ENCODE measurements at places on chromosomes 1 and 21. TPM values are rescaled to one million over a fixed set of nuclear protein-coding genes. Genes with fewer than 3 reads are reported as not detected.

DNA sequence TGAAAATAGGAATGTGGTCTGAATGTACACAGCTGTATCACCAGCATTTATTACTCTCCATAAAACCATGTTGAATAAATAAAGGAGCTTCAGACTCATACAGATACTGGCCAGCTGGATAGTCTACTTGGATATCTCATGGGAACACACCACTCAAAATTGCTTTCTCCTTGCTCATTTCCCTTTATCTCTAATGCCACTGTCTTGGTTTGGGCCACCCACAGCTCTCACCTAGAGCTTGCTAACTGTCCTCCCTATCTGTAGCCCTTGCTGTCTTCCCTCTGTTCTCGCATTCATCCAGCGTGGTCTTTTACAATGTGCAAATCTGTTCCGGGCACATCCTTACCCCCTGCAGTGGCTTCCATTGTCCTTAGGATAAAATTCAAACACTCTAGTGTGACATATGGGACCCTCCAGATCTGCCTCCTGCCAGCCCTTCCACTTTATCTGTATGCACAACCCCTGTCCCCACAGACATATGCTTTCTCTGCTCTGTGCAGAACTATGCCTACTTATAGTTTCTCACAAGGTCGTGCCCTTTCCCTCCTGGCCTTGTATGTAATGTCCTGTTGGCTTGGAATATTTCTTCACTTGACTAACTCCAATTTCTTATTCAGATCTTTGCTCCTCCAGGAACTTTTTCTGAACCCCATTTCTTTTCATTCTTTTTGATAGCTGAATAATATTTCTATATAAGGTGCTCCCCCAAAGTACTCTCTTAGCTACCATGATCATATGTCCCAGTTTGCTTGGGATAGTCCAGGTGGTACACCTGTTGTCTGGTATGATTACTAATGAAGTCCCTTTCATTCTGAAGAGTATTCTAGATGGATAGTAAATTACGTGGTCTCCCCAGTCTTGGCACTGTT, 2.9 kb downstream of the FLVCR1 start:
- peak; percentile 2 for DNase-seq
- peaks cover 20% of the 10 kb centered on the region for H3K4me1 ChIP-seq
- no peak overlapping the region for H3K27ac ChIP-seq
- no peaks in the 10 kb centered on the region for H3K36me3 ChIP-seq
- H3K27me3 ChIP-seq: no peaks in the 10 kb centered on the region

GRCh38 chr1:185439727-185440415, 122.8 kb upstream of the IVNS1ABP start:
- H3K4me3 ChIP-seq: no peak overlapping the region
- H3K36me3 ChIP-seq: no peaks in the 10 kb centered on the region
- peaks cover 17% of the 10 kb centered on the region for H3K4me1 ChIP-seq

DNA sequence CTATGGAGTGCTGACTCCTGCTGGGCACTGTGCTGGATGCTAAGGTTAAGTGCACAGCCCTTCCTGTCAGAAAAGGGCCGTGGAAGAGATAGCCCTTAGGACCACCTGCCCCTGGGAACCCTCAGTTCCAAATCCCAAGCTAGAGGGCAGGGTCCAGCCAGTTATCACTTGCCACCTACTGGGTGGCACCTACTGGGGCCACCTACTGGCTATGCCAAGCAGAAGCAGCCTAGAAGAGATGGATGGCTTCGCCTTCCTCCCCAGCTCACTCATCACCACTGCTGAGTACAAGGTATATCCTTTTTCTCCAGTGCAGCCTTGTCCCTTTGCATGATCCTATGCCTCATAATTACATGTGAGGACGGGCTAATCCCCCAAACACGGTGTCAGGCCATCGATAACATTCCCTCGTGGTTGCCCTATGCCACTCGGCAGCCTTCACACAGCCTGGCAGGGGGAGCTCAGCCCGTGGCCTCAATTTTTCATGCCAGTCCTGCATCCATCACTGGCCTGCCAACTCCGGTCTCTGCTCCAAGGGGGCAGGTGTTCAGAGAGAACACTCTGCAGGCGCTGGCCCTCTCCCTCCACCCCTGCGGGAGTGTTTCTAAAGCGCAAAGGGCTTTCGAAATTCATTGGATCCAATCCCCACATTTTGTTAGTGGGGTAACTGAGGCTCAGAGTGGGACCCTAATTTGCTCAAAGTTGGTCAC, 49.0 kb downstream of the SYT2 start:
- no peak for DNase-seq
- H3K36me3 ChIP-seq: no peaks in the 10 kb centered on the region
- H3K27ac ChIP-seq: no peak overlapping the region
- no peaks in the 10 kb centered on the region for H3K4me1 ChIP-seq
- H3K4me3 ChIP-seq: no peak overlapping the region
- H3K27me3 ChIP-seq: peaks cover 17% of the 10 kb centered on the region

GRCh38 chr1:22633697-22634463, 2.5 kb upstream of the C1QA start:
- no peak for DNase-seq
- H3K27ac ChIP-seq: no peak overlapping the region
- H3K27me3 ChIP-seq: no peaks in the 10 kb centered on the region
- H3K36me3 ChIP-seq: no peaks in the 10 kb centered on the region
- H3K4me3 ChIP-seq: no peak overlapping the region

Gene ABCA4
- not detected for total RNA-seq

- no peaks in the 10 kb centered on the region for H3K27me3 ChIP-seq
- H3K36me3 ChIP-seq: no peaks in the 10 kb centered on the region
- no peak overlapping the region for H3K4me3 ChIP-seq
- DNase-seq: no peak
- no peak overlapping the region for H3K27ac ChIP-seq
Measured at GRCh38 chr1:246949956-246950355, 18.2 kb upstream of the AHCTF1 start.

GRCh38 chr1:236051242-236051791, 13.6 kb downstream of the NID1 start:
- H3K27me3 ChIP-seq: no peaks in the 10 kb centered on the region
- no peak overlapping the region for H3K27ac ChIP-seq
- H3K36me3 ChIP-seq: peaks cover 11% of the 10 kb centered on the region
- no peak for DNase-seq
- H3K4me3 ChIP-seq: no peak overlapping the region

DNA sequence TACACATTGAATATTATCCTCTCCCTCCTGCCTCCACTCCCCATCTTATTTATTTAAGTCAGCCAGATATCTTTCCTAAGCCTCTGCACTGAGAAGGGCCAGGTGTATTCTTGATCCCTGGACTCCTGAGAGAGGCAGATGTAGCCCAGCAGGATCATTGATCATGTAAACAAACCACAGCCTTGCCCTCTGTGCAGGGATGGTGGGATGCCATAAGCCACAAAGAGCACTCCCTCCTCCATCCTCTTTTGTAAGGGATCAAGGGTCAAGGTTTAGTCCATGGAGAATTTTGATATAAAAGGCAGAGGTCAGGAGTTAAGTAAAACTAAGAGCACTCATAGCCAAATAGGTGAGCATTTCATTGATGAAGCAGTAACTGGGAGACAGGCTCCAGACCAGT, 17.3 kb downstream of the PHGDH start:
- no peak for DNase-seq
- no peaks in the 10 kb centered on the region for H3K27me3 ChIP-seq
- peaks cover 76% of the 10 kb centered on the region for H3K36me3 ChIP-seq
- H3K4me3 ChIP-seq: no peak overlapping the region
- H3K4me1 ChIP-seq: no peaks in the 10 kb centered on the region

DNA sequence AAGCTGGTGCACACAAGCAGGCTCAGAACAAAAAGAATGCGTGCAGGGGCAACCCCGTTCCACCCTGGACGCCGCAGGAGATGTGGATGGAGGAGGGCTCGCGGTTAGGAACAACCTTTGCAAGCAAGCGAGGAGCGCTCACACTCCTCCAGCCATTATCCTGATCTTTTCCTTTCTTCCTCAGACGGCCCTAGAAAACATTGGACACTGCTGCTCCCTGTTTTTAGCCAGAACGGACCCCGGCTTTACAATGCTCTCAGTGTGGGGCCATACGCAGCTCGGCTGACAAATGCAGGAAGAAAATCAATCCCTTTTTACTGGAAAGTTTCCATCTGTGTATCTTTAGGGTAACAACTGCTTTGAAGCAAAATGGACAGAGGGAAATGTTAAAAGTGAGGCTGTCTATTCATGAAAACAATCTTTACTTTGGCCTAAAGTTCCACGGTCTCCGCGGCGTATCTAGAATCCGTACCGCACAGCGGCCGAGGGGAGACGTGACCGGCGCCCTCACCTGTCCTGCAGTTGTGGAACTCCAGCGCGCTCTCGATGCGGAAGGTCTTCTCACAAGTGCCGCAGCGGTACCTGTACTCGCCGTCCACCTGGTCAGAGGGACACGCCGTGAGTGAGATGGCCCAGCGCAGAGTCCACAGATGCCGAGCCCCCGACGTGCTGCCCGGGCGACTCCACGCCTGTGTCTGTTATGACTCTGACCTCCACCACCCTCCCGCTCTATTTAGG, 44.0 kb downstream of the PRDM15 start:
- H3K4me3 ChIP-seq: no peak overlapping the region
- no peak for DNase-seq
- no peak overlapping the region for H3K27ac ChIP-seq
- peaks cover 16% of the 10 kb centered on the region for H3K36me3 ChIP-seq
- no peaks in the 10 kb centered on the region for H3K27me3 ChIP-seq
- H3K4me1 ChIP-seq: no peaks in the 10 kb centered on the region

DNA sequence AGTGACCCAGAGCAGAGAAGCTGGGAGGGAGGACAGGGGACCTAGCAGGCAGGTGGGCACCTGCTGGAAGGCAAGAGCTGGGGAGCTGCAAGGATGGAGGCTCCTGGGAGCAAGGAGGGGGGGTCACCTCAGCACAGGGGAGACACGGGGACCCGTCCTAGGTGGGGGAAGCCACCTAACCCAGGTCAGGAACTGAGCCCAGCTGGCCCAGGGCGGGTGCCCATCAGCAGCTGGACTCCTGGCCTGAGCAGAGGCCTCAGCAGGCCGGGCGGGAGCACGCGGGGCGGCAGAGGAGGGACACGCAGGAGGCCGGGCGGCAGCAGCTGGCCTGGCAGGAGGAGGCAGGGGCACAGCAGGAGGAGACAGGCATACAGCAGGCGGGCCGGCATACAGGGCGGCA, 949 bp downstream of the KRTAP10-1 start:
- peaks cover 31% of the 10 kb centered on the region for H3K27me3 ChIP-seq
- no peak overlapping the region for H3K27ac ChIP-seq
- no peak for DNase-seq
- no peak overlapping the region for H3K4me3 ChIP-seq

DNA sequence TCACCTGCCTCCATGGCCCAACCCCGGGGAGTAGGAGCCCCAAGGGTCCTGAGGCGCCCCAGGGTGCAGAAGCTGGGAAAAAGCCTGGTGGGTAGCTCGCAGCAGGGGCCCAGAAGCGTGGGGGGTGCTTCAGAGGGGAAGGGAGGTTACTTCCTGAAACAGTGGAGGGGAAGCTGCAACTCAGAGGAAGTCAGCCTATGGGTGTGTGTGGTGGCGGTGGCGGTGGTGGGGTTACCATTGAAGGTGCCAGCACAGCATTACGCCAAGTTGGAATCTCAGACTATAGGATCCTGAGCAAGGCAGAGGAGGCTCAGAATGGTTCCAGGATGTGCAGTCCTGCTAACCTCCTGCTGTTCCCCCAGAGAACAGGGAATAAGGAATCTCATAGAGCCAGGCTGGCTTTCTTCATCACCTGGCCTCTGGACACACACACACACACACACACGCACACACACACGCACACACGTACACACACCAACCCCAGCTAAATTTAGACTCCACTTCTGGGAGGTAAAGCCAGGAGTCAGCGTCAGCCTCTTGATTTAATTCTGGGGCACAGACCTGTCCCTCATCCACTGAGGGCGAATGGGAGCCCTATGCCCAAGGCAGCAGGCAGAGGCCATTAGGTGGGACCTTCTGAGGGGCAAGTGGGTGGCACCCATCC, 1.3 kb downstream of the DENND4B start:
- DNase-seq: peak; percentile 51
- H3K4me1 ChIP-seq: peaks cover 35% of the 10 kb centered on the region
- peak overlapping the region; percentile 92 for H3K4me3 ChIP-seq

Gene NUP210L
- not detected for total RNA-seq

DNA sequence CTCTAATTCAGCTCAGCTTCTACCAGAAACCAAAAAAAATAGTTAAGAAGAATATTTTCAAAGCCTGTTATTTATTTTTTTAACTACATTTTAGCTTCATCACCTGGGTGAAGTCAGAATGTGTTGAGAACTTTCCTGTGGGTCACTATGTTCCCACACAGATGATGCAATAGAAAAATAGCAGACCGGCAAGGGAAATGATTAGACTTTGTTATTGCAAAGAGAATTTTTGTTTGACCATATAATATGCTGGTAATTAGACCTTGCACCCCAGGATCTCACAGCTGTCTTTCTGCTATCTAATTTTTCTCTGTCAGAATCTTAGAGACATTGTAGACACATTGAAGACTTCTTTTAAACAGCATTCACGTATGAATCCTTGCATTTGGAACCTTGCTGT, 299.3 kb downstream of the TBX15 start:
- H3K4me3 ChIP-seq: no peak overlapping the region
- DNase-seq: no peak
- no peaks in the 10 kb centered on the region for H3K4me1 ChIP-seq

GRCh38 chr1:227846265-227846858, 30.9 kb downstream of the PRSS38 start:
- H3K4me1 ChIP-seq: no peaks in the 10 kb centered on the region
- no peak overlapping the region for H3K27ac ChIP-seq
- no peaks in the 10 kb centered on the region for H3K27me3 ChIP-seq

DNA sequence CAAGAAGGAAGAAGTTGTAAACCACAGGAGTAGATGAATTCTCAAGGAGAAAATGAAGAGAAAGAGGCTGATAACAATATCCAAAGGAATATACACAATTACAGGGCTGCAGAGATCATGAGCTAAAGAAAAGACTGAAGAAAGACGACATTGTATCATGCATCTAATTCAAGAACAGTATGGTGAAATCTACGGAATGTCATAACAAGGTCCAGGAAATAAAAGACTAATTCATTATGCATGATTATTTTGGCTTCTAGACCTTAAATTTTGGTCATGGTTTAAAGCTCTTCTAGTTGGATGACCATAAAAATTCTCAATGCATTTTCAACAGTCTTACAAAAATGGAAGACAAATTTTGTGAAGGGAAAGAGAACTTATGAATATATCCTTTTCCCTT, 71.7 kb downstream of the SH3GLB1 start:
- no peak overlapping the region for H3K4me3 ChIP-seq
- no peak overlapping the region for H3K27ac ChIP-seq
- H3K27me3 ChIP-seq: no peaks in the 10 kb centered on the region
- no peak for DNase-seq
- H3K4me1 ChIP-seq: peaks cover 41% of the 10 kb centered on the region
- no peaks in the 10 kb centered on the region for H3K36me3 ChIP-seq

Gene FCGR1A
- not detected for total RNA-seq

Gene NOTCH2NLA
- 20.1 TPM for total RNA-seq

Gene ITGB2
- total RNA-seq: 72.2 TPM

DNA sequence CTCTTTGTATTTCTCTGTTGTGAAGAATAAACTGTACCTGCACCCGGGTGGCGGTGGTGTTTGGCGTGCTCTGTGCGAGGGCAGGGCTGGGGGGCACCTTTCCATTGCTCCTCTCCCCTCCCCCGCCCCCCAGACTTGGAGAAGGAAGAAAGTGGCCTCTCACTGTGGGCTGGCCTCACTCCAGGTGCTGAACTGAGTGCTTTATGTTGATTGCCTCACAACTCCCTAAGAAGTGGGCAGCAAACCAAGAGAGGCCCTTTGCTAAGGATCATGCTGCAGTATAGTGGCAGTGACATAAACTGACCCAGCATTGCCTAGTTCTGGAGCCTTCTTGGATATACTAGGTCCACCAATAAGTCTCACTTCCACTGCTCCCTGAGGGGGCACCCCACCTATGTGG, 20.2 kb downstream of the A3GALT2 start:
- peaks cover 13% of the 10 kb centered on the region for H3K4me1 ChIP-seq
- no peaks in the 10 kb centered on the region for H3K27me3 ChIP-seq
- no peak overlapping the region for H3K4me3 ChIP-seq
